ENCODE measurements at places on chromosomes 2 and 18. TPM values are rescaled to one million over a fixed set of nuclear protein-coding genes. Genes with fewer than 3 reads are reported as not detected.

The MEIS1 gene
- polyA plus RNA-seq = 9.8 TPM

- peak; percentile 54 for DNase-seq
Measured at GRCh38 chr2:230602562-230603230, 109.9 kb upstream of the CAB39 start.

GRCh38 chr2:18650221-18650620 lies 60.9 kb upstream of the NT5C1B start:
- no peak for DNase-seq

GRCh38 chr2:221437056-221437455 lies 135.0 kb downstream of the EPHA4 start:
- DNase-seq = no peak
